HCEC 1CT (cell line): ENCODE measurements at places on chromosomes 4 and X.
A peak's percentile ranks its signal among the peaks of the same experiment; 100 is the strongest.

DNA sequence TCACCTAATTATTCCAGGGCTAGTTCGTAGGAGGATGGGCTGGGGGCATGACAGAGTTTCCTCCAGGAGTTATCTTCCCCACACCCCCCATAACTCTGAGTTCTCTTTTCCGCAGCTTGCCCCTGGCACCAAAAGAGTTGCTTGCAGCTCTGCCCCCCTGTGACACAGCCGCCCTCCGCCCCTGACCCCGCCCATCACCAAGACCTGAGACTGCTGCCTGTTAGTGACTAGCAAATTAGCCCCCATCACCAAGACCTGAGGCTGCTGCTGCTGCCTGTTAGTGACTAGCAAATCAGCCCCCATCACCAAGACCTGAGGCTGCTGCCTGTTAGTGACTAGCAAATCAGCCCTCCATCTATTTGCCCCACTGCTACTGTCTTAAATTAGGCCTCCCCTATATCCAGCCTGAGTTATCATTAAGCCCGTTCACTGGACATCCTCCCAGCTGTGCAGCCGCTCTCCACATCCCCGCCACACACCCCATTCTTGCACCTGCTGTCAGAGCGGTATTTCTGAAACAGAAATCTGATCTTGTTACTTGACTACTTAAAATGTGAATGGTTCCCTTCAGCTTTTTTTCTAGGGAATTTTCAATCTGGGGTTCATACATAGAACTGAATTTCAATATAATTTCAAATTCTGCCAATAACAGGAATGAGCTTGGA, 1.5 kb upstream of the PAPSS1 start:
- no peak for DNase-seq

DNA sequence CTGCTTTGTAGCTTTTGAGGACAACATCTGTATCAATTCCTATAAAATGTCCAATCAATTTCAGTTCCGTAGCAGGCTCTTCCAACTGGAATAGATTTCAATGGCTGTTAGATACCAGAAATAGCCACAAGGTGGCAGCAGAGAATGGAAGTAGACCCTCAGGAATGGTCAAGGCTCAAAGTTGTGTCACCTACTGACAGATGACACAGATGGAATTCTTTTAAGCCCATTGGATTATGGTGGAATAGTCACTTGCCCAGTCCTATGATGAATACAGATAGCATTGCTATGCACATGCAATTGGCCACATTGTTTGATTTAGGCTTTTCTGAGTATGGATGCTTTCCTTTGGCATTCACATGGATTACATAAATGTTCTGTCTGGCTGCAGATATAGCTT, 130.4 kb upstream of the RADX start:
- peak; percentile 33 for DNase-seq

GRCh38 chrX:141669689-141670088, 28.9 kb downstream of the SPANXD start:
- DNase-seq, result no peak

GRCh38 chr4:24655971-24656370, 71.6 kb upstream of the DHX15 start:
- DNase-seq, result no peak

DNA sequence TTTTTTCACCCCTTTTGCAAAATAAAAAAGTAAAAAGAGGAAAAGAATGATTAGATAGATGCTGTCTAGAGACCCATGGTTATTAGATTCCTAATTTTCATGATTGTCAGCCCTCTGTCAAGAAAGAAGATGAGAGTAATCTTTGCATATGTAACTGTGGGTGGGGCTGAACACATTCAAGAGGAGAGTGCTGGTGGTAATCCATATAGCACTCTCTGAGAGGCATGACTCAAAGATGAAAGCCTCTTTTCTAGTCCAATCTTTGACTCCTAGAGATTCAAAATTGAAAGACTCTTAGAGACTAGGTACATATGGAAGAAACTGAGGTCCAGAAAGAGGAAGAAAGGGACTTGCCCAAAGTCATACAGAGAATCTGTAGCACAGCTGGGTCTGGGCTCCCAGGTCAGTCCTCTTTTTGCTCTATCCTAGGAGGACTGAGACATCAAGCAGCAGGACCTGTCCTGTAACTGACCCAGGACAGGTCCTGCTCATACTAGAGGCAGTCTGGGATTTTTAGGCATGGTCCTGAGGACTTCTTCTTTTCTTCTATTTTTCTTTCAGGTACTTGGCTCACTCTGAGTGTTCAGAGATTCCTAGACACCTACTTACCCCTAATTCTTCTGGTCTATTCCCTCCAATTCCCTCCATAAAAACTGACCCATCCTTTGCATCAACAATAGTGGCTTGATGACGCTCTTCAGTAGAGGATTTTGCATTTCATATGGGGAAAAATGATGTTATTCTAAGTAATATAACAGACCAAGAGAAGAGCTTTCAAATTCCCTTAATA, 23.8 kb downstream of the VSIG4 start:
- DNase-seq, result no peak

GRCh38 chr4:107253090-107253489, 217.0 kb upstream of the DKK2 start:
- no peak for DNase-seq

GRCh38 chr4:73676861-73677323, 56.7 kb upstream of the RASSF6 start:
- peak; percentile 40 for DNase-seq

DNA sequence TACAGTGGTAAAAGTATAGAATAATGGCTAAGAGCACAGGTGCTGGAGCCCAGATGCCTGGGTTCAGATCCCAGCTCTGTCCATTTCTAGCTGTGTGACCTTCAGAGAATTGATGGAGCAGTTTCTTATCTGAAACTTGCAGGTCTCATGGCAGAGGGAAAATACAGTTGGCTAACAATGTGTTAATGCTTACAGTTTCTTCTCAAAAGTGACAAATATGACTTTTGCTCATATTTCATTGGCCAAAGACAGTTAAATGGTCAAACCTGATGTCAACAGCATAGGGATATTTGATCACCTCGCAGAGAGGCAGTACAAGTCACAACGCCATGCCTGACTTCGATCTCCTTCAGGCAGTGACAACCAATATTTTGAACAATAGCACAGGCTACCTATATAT, 60.2 kb upstream of the LCORL start:
- DNase-seq, result no peak

DNA sequence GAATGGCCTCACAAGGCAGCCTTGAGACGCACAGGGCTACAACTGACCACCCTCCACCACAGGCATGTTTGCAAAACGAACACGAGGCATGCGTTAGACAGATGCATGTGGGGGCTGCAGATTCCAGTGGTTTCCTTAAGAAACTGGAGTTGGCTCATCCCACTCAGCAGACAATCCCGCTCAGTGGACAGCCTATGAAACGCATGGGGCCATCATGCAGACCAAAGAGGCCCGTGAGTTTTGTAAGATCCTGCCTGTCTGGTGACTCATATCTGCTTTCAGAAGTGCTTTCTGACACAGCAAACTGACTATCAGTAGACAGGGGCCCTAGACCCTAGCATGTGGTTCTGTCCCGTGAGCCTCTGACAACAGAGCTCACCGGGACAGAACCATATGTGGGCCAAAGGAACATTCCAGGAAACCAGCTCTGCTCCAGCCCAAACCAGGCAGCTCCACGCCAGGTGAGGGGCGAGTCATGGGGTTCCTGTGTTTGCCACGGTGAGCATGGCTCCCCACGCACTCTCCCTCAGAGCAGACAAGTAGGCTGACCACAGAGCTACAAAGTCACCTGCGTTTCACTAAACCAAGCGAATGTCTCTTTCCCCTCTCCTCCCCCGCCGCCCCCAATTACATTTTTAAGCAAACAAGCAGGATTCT, 74.4 kb downstream of the MTMR1 start:
- peak; percentile 63 for DNase-seq

DNA sequence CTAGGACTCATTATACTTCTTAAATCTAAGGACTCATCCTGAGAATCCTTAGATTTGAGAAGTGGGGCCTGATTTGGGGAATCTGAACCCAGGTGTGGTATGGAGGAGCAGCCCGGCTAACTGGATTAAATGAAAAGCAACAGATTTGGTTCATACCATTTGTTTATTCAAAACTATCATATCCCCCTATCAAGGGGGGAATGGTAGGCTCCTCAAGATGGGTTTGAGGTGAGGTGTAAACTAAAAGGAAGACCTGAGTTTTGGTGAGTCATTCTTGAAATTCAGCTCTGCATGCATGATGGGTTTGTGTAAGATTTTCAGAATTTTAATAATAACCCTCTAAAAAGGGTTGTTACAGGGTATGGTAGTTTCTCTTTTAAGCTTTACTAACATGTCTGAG, 53.4 kb downstream of the CASP6 start:
- DNase-seq, result no peak

- no peak for DNase-seq
These were observed 24.3 kb upstream of the TEX13C start for GRCh38 chrX:125295337-125295736.

DNA sequence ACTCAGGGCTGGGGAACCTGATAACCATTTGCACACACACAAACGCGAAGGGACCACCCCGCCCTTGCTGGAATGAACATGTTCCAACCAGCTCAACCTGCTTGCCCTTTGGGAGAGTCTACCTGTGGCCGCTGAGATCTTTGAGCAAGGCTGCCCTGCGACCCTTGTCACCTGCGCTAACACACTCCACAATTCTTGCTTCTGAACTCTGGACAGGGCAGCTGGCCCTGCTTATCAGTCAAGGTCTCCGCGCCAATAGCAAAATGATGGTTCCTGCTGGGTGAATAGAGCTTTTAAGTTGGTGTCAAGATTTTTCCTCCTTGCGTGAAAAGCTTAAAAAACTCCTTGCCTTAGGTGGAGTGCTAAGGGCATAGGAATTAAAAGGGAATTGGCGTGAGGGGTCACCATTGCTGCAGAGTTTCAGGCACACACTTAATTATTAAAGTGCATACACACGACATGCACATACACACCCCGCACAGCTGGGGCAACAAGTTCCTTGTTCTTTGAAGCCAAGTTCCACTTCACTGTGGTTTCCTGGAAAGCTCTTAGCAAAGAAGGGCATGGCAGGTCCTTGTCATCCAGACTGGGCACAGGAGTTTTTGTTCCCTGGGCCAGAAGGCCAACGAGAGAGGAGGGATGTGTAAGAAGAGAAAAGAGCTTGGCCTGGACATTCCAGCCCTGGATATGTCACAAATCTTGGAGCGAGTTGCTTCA, 207.7 kb downstream of the STIM2 start:
- no peak for DNase-seq

DNA sequence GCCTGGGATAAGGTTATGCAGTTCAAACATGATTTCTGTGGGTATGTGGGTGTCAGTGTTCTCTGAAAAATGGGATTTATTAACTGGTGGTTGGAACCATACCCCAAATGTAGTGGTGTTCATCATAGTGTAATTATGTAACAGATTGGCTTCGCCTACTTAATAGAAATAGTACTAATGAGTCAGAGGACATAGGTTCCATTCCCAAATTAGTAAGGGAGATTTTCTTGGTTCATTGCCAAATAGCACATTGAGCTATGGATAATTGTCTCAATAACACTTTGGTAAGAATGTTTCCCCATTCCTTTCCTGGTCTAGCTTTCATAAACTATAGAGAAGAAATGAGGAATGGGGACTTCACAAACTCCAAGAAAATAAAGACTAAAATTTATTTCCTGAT, 20.5 kb upstream of the CYBB start:
- no peak for DNase-seq

- DNase-seq, result no peak
These were observed 34.3 kb downstream of the NYX start for GRCh38 chrX:41481264-41482109.

DNA sequence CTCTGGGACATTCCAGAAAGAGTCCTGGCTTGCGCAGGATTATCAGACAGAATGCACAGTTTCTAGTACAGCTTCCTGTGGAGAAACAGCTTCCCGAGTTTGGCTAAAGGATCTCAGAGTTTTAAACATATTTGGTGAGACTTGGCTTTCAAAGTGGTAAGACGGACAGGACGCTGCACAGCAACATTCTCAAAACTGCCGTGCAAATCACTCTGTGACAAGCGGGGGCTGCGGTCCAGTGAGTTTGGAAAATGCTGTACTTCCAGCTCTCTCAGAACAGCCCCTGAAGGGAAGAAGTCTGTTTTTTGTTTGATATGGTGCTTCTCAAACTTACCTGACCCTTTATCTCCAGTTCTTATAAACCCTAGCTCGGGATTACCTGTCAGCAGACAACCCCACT, 18.1 kb downstream of the LGI2 start:
- DNase-seq, result no peak

DNA sequence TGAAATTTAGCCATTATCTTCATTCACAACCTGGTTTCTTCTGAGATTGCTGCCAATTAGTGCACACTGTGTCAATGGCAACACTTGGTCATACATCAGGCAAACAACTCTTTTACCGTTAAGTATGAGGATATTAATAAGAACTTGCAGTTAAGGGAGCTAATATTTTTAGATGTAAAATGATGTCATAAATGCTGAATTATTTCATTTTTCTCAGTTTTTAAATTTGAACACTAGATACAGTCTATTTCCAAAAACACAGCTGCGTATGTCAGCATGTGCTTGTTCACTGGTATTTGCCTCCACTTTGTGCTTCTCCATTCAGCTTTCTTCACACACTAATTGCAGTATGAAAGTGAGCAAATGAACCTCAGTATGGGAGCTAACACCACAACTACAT, 1.6 kb downstream of the KLHL13 start:
- no peak for DNase-seq

GRCh38 chrX:83469551-83469950, 38.5 kb upstream of the POU3F4 start:
- DNase-seq, result no peak

- DNase-seq, result peak; percentile 3
These were observed 237 bp downstream of the ANKRD17 start for GRCh38 chr4:73258436-73258685.

GRCh38 chr4:118755438-118756226, 70.4 kb downstream of the METTL14 start:
- no peak for DNase-seq
